H7 (cell line): ENCODE measurements at places on chromosomes 12 and 14. TPM values are rescaled to one million over a fixed set of nuclear protein-coding genes. Genes with fewer than 3 reads are reported as not detected.

GRCh38 chr14:92750994-92751400 is 2.6 kb upstream of the LGMN start:
- no peak for DNase-seq

- DNase-seq = no peak
Measured at GRCh38 chr12:105946493-105946901, 192.3 kb downstream of the NUAK1 start.

DNA sequence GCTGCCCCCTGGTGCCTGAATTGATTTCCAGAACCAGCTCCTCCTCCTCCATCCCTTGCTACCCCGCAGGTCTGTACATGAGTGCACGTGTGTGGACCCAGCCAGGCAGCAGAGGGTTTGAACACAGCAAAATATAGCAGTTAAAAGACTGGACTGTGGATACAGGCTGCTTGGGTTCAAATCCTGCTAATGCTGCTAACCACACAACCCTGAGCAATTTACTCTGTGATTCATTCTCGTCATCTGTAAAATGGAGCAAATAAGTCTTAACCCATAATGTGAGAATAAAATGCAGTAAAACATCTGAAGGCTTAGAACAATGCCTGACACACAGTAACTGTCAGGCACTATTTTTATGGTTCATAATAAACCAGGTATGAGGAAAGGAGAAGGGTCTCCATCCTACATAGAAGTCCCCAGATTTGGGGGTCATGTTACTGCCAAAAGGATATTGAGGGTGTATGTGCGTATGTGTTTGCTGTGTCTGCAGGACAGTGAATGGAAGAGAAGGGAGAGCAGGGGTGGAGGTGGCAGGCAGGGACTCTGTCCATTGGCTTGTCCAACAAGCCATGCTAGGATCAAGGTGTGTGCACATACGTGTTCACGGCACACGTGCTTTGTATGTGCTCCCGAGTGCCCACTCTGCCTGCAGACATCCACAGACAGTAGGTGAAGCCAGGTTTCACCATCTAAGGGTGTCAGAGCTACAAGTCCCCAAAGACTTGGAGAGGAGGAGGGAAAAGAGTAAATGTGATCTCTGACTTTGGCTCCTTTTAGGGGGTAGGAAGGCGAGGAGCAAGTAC is 1.5 kb upstream of the STAT6 start:
- DNase-seq = no peak

- DNase-seq = peak; percentile 95
Measured at GRCh38 chr12:124512667-124513296, 54.6 kb downstream of the NCOR2 start.

DNA sequence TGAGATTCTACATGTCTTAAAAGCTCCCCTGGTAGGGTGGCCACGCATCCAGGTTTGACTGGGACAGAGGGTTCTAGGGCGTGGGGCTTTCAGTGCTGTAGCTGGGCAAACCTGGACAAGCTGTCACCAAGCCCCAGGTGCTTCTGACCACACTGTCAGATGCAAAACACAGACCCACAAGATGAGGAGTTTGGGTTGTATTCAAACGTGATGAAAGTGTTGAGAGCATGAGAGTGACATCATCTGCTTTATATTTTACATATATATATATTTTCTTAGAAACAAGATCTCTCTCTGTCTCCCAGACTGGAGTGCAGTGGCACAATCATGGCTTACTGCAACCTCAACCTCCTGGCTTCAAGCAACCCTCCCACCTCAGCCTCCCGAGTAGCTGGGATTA is 210.1 kb downstream of the DPF3 start:
- DNase-seq = no peak

DNA sequence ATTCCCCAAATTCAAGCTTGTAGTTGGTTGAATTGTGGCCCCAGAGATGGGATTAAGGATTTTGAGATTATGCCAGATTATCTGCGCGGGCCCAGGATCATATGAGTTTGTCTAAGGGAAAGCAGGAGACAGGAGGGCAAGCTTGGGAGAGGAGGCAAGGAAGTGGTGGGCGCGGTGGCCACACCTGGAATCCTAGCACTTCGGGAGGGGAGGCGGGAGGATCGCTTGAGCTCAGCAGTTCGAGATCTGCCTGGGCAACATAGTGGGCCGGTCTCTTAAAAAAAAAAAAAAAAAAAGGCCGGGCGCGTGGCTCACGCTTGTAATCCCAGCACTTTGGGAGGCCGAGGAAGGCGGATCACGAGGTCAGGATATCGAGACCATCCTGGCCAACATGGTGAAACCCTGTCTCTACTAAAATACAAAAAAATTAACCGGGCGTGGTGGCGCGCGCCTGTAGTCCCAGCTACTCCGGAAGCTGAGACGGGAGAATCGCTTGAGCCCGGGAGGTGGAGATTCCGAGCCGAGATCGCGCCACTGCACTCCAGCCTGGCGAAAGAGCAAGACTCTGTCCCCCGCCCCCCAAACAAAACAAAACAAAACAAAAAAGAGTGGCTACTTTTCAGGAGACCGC is 881 bp upstream of the PUS1 start:
- no peak for DNase-seq

The ISCA2 gene
- 44.5 and 45.3 TPM in 2 replicates for total RNA-seq

- no peak for DNase-seq
Measured at GRCh38 chr12:110217996-110218674, 62.9 kb upstream of the ATP2A2 start.

The RNF34 gene
- 77.2 and 82.4 TPM in 2 replicates for total RNA-seq

The HPD gene
- total RNA-seq = 0.80 and 1.1 TPM in 2 replicates
